ENCODE measurements at places on chromosomes 2 and 18.

DNA sequence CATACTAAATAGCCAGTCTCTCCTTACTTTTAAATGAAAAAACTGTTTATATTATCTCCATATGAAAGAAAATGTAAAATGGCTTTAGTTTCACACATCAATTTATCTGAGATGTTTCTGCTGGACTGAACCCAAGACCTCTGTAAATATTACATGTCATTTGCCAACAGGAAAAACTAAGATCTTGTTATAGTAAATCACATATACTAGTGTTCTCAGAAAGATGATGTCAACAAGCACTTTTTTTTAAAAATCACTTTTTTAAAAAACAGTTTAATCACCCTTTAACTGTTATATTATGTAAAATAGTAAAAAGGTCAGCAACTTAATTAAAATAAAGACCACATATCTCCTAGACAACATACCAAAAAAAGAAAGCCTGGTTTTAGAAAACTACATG lies 46.3 kb downstream of the PTPN2 start:
- no peak for DNase-seq

DNA sequence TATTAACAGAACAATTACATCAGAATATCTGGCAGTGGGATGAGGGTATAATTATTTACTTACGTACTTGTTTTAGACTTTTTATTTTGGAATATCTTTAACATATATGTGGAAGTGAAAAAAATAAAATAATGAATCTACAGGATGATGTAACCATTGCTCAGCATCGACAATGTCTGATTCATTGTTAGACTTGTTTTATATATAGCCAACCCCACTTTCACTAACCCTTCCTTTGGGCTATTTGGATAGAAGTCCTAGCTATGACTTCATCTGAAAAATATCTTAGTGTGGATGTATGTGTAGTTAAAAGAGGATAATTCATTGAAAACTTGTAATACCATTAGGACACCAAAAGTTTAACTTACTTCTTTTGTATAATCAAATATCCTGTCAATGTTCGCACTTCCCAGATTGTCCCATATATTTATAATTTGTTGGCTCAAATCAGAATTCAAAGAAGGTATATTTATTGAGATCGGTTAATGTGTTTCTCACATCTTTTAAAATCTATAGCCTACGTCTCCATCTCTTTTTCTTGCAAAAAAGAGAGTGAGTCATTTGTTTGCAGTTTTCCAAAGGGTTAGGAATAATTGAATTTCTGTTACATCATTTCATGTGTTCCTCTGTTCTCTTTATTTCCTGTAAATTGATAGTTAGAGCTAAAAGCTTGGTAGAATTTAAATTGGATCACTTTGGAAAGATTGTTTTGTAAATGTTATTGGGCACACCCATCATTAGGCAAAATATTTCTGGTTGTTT lies 506.1 kb upstream of the FAM98A start:
- no peak for DNase-seq

GRCh38 chr2:15814403-15814802 lies 125.9 kb upstream of the MYCN start:
- no peak for DNase-seq

DNA sequence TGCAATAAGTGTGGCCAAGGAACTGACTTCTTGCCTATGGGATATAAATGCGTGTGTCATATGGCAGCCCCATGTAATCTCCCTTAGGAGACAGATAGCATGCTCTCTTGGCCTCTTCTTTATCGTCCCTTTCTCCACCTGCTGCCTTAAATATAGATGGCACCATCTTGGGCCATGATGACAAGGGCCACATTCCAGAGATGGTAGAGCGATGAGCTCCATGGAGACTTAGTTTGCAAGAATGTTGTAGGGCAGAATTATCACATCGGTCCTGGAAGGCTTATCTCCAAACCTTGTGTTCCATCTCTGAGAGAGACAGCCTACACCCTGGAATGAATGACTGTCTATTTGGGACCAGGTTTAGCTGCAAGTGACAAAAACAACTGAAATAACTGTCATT lies 536.7 kb downstream of the TNS1 start:
- no peak for DNase-seq

- DNase-seq = no peak
Observed at GRCh38 chr2:240215676-240216051, 75.2 kb upstream of the OTOS start.

DNA sequence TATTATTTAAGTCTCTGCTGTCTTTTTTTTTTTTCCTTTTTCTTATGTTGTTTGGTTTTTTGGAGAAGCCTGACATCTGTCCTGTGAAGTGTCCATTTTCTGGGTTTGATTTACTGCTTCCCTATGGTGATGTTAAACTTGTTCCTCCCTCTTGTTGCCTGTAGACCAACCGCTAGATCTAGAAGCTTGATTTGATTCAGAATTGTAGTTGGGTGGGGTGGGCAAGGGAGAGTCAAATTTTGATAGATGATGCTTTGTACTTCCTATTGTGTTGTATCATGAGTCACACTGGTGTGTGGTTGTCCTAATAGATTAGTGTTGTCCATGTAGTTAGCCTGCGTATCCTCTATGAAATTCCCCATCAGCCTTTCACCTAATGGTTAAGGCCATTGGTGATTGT lies 35.4 kb downstream of the CAB39 start:
- DNase-seq = no peak

- DNase-seq = no peak
Observed at GRCh38 chr2:65030476-65031332, 25.5 kb upstream of the CEP68 start.

DNA sequence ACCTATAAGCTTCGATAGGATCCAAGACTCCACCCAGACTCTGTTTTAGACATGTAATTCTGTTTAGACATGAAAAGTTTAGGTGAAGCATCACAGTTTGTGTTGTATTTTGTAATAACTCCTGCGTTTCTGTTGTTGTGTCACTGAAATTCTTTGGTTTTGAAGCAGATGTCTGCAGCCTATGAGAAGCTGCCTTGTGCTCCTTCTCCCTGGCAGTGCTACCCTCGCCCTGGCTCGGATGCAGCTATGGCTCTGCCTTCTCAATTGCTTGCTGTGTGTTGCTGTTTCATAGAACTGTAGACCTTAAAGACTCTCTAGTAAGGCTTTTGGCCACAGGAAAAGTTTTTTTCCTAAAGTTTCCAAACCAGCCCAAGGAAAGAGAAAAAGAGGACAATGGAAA lies 40.2 kb upstream of the ZNF638 start:
- DNase-seq = no peak

GRCh38 chr2:30041884-30042283 lies 104.9 kb upstream of the YPEL5 start:
- DNase-seq = no peak

DNA sequence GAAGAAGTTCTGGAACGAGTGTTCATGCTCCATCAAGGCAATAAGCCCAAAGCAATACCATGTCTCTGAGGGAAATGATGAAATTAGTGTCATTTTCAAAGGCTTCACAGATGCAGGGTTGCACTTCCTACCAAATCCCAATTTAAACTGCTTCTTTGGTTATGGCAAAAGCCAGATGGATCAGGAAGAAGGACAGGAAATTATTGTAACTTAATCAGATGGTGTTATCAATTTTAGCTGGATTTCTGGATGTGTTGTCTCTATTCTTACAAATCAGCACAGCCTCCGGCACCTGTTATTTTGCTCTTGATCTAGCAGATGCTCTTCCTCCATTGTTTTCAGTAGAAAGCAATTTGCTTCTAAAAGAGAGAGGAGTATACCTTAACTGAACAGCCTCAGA lies 693.4 kb downstream of the SOCS6 start:
- DNase-seq = no peak

- no peak for DNase-seq
Observed at GRCh38 chr2:24287171-24287570, 73.2 kb downstream of the ITSN2 start.

- DNase-seq = no peak
Observed at GRCh38 chr2:157231476-157231875, 26.0 kb upstream of the GALNT5 start.

DNA sequence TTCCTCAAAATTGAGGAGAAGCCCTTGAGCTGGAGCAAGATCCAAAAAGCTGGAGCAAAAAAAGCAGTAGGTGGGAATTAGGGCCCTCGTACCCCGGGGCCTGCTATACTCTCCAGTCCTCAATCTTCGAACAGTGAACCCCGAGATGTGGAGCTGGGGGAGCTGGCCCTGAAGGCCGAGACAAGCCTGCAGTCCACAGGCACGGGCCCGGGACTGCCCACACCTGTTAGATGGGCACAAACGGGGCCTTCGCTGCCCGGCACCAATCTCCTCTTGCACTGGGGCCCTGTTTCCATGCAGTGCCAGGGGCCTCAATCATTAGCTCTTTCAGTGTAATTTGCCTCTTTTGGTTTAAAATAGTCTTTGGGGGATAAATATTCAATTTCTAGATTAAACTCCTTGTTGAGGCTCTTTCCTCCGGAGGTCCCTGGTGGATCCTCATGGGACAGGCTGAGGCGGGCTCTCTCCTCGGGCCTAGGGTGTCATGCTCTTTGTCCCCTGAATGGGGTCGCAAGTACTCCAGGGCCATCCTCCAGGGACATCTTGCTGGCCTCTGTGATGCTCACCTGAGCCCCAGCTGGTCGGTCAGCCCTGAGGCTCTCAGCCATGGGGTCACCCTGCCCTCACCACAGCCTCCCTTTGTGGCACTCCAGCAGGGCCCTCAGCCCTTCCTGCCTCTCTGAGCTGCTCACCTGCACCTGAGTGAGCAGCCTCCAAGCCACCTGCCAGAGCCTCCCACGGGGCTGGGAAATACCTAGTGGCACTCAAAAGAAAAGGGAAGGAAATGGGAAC lies 223.6 kb downstream of the ALPK2 start:
- no peak for DNase-seq

GRCh38 chr2:120949957-120950590 lies 214.4 kb downstream of the GLI2 start:
- no peak for DNase-seq

GRCh38 chr2:211176514-211177141 lies 620.2 kb downstream of the CPS1 start:
- DNase-seq = no peak

GRCh38 chr2:161956738-161957137 lies 117.3 kb downstream of the DPP4 start:
- no peak for DNase-seq

DNA sequence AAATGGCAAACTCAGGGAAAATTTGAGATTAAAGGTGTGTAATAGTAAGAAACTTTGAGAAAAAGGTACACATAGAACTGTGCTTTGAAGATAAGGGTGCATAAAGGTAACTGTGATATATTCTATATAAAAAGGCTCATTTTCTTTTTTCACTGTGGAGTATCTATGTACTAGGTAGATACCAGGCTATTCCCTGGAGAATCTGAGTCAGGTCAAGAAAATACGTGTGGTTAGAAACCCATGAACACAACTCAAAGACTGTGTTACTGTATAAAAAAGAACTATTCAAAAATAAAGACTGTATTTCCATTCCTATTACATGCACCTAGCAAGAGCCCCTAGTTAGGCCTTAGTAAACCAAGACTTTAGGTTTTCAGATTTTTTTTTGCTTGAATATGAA lies 100.1 kb upstream of the GRB14 start:
- DNase-seq = no peak

- DNase-seq = peak; percentile 2
Observed at GRCh38 chr2:71003396-71003795, 8.7 kb upstream of the TEX261 start.

- DNase-seq = no peak
Observed at GRCh38 chr2:237972936-237973335, 6.1 kb downstream of the UBE2F start.

GRCh38 chr18:65983750-65984149 lies 232.9 kb downstream of the CDH7 start:
- no peak for DNase-seq

DNA sequence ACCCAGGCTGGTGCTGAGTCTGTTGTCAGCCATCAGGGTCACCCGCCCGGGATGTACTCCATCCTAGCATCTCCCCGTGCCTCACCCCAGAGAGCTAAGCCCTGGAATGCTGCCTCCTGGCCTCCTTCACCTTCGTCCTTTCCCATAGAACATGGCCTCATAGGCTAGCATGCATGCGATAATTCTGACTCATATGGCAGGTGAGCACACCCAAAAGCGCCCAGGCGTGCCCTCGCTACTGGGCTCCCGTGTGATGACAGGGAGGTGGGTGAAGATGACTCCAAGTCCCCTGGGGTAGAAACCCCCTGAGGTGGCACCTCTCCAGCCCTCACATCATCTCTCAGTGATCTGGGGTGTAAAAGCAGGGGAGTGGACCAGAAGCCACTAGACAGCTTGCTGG lies 7.3 kb downstream of the SPR start:
- DNase-seq = no peak

DNA sequence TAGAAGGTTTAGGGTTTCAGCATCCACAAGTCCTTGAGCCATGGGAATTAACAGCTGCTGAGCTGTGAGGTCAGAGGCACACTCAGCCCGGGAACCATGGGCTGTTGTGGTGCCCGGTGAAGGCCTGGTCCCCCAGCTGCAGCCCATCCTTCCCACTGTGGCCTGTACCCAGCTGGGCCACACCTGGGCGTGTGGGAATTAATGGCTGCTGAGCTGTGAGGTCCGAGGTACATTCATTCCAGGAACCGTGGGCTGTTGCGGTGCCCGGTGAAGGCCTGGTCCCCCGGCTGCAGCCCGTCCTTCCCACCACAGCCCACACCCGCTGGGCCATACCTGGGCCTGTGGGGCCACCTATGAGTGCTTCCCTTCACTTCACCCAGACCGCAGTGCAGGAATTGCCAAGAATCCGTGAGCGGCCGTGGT lies 25.2 kb downstream of the TMEM18 start:
- DNase-seq = no peak

DNA sequence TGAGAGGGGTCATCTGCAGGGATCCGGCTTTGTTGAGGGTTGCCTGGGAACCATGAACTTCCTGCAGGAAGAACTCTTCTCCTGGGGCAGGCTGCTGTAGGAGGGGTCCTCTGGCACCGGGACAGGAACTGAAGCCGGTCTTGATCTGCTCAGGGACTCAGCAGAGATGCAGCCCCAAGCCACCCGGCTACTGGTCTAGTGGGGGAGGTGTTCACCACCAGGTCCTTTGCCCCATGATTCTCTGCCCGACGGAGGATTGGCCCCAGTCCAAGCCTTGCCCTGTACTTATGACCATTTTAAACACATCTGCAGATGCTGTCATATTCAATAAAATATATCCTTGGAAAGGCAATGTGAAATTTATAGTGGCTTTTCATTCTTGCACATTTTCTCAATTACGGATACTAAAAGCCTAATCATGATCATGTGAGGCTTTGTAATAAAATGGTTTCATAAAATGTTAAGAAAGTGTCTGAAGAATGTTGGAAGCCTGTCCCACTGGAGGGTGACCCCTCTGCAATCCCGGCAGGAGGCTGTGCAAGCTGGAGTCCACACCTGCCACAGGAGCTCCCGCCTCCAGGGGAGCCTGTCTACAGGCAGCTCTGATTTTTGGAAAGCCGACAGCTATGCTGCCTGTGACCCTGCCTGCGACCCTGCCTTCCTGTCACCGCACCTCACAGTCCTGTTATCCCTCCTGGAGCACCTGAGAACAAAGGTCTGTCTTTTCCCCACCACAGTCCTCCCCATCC lies 98.8 kb upstream of the TAF1B start:
- DNase-seq = no peak

DNA sequence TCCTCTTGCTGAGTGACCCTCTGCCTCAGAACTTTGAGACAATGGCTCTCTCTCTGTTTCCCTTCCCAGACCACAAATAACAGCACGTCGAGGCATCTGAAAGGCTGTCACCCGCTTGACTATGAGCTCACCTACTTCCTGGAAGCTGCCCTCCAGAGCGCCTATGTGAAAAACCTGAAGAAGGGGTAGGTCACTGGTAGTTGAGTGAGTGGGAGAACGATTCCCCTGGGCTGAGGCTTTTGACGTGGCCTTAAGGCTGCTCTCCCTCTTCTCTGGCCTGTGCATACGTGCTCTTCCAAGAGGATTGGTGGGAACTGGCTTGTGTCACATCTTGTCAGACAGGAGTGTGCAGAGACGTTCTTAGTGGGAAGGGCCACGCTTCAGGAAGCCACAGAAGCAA lies 63.1 kb upstream of the MCFD2 start:
- DNase-seq = no peak
